ENCODE measurements at places on chromosomes 3 and 15.

DNA sequence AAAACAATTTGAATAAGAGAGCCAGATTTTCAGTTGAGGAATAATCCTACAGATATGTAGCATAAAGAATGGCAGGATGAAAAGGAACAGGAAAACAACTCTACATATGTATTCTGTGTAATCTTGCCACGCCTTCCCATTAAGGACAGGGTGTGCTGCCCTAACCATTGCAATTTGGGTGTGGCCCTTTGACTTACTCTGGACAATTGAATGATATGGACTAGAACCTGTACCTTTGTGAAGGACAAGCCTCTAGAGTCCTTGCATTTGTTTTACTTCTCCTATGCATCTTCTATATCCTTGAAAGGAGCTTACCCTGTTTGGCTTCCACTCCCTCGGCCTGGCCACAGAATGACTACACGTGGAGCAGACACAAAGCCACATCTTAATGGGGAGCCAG, 1261.6 kb upstream of the GBE1 start:
- DNase-seq = no peak

- DNase-seq = no peak
Observed at GRCh38 chr15:48720646-48721045, 75.1 kb upstream of the FBN1 start.

GRCh38 chr3:144429719-144430121, 458.1 kb downstream of the DIPK2A start:
- DNase-seq = no peak

DNA sequence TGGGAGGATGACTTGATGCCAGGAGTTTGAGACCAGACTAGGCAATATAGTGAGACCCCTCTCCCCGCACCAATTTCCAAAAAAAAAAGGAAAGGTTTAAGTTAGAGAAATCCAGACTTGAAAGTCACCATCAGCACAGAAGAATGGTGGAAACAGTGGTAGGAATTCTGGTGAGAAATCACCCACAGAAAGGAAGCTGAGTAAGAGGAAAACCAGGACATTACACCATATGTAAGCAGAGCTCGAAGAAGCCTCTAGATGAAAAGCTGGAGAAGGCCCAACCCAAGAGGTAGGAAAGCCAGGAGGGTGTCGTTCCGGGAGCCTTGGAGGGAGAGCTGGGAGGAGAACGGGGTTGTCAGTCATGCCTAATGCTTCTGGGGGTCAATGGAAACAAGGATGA, 40.5 kb downstream of the RASGRP1 start:
- no peak for DNase-seq

GRCh38 chr15:70406617-70407335, 309.1 kb upstream of the TLE3 start:
- no peak for DNase-seq

- DNase-seq = no peak
Observed at GRCh38 chr3:78140866-78141265, 1101.0 kb downstream of the ROBO2 start.

DNA sequence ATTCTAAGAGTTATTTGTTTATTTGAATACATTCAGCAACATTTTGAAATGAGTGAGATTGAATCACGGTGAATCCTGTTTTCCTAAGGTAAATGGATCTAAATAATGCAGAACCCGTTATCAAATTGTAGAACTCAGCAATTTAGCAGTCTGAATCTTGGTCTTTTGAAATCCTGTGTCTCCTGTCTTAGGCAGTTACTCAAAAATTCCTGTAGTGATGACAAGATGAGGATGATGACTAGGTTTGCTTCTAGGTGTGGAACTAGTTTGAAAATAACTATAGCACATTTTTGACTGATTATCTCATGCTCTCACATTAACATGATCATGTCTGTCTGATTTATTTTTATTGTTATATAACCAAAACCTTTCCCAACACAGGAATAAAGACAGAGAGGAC, 115.0 kb downstream of the RAP2B start:
- DNase-seq = no peak

DNA sequence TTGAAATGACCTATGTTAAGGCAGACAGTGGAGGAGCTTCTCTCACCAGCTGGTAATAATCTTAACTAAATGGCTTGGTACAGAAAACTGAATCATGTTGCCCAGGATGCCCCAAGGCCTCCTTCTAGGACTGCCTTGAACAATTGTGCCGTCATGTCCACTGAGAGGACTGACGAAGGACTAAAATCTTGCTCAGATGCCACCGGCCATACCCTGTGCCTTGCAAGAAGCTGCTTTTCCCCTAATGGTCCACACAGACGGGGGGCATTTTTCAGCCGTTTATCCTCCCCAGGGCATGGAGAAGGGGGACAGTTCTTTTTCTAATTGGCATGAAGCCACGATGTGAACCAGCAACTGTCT, 1.8 kb upstream of the CP start:
- DNase-seq = no peak

DNA sequence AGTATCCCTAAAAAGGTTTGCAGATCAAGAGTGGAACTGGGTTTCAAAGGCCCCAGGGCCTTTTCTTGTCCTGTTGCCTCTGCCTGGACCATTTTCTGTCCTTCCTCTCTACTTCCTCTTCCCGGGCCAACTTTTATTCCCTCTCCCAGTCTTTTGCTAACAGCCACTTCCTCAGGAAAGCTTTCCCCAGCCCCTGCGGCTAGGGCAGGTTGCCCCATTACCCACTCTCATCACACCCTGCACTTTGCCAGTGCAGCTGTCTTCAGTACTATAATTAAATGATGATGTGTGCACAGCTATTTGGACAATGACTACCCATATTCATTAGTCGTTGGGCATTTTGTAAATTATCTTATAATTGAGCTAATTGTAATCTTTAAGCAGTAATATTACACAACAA, 150.5 kb upstream of the THBS1 start:
- DNase-seq = no peak

DNA sequence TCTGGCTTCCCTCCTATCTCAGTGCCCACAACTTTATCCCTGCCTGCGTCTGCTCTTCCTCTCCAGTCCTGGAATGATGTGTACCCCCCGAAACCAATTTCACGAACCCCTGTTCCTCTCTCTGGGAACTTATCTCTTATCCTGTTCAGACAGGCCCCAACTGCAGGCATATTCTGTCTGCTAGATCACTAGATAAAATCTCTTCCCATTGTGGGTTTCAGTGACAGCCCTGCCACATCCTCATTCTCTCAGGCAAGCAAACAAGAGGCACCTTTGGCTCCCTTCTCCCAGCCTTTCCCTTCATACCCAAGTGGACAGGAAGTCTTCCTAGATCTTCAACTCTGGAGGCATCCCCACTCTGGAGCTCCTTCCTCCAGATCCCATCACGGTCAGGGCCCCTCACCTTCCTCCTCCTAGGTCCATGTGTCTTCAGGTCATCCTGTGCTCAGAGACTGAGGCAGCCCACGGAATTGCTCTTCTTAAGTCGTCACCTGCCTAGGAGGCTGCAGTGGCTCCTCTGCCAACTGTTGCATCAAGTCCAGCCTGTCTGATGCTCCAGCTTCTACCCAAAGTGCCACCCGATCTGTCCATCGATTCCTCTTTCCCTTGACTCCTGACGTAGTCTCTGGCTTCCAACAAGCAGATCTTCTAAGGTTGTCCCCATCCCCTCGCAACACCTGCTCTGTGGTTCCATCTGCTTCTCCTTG, 190.8 kb downstream of the SLCO3A1 start:
- no peak for DNase-seq

GRCh38 chr3:53253707-53254508, 1.9 kb downstream of the TKT start:
- no peak for DNase-seq

DNA sequence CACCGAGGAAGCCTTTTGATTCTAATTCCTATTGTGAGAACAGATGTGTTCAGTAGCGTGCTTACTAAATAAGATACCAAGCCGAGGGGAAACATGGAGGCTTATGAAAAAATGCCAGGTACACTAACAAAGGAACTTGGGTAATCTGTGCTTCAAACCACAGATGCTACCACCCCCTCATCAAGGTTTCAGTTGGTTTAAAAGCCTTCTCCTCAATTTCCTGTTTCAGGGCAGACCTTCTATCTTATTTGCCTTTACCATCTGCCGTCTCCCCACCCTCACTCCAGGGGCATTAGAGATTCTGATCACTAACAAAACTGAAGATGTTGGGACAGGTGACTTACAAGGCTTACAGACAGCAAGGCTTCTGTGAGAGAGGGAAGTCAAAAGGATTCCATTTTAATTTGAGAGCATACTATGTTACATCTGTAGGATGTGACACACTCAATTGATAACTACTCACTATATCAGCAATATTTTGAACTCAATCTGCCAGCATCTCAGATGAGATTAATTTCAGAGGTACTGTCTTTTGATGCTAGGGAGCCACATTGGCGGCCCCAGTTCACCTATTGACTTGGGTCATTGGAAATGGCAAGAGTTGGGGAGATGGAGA, 60.6 kb upstream of the PLCL2 start:
- no peak for DNase-seq

DNA sequence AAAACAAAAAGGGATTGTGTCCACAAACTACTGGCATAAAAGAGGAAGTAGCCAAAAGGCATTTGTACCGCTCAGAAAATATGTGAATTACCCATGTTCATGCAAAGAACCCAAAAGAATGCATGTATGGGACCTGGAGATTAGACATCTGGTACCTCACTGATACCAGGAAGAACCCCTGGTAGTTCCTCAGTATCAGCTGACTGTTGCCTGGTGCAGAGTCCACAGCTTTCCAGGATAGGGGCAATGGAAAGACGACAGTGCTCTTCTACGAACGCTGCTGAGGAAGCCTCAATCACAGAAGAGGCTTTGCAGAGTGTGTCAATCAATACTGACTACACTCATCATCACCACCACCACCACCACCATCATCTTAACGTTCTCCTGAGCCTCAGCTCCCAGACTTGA, 63.3 kb downstream of the ATP8B4 start:
- no peak for DNase-seq

- no peak for DNase-seq
Observed at GRCh38 chr3:46923559-46924350, 46.2 kb downstream of the PTH1R start.

DNA sequence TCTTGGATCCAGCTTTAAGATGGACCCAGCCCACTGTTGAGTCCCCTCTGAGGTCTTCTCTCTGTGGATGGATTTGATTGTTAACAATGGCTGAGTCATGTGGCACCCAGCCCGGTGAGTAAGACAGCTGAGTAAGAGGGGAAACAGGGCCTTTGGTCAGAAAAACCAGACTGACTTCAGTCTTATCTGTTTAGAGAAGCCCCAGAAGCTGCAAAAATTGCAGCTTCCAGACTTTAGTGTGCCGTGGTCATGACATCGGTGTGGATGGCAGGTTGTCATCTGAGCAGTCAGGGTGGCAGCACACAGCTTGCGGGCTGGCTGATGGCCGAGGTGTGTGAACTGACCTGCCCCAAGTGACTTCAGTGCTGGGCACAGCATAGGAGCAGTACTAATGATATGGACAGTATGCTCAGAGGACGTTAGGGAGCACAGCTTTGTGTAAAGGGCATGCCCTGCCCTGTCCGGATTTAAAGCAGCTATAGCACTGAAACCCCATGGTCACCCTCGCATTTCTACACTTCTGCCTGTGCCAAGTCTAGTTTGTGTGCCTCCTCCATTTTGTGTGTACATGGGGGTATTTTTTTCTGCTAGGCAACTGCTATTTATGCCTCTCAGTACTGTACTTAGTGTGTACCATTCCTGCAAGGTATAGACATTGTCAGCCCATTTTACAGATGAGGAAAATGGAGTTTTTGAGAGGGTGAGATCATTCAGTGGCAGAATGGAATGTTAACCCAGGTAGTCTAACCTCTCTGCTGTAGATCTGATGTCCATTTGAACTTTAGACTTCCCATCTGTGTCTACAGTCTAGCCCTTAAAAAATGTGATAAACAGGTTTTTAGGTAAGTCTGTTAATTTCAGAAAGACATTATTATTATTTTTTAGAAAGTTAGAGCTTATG, 44.4 kb downstream of the FLNB start:
- no peak for DNase-seq

- DNase-seq = no peak
Observed at GRCh38 chr3:2847062-2847841, 262.9 kb downstream of the IL5RA start.

DNA sequence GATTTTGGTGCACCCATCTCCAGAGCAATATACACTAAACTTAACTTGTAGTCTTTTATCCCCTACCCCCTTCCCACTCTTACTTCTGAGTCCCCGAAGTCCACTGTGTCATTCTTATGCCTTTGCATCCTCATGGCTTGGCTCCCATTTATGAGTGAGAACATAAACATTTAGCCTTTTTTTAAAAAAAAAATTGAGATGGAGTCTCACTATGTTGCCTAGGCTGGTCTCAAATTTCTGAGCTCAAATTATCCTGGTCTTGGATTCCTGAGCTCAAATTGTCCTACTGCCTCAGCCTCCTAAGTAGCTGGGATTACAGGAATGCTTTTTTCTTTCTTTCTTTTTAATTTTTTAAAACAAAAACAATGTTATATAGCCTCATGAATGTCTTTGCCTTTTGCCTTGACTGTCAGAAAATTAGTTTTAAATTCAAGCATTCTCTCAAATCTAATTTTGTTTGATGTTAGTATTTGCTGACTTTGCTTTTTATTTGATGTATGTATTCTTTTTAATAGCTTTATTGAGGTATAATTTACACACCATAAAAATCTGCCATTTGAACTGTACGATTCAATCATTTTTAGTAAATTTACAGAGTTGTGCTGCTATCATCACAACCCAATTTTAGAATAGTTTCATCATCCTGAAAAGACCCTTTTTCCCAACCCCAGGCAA, 46.9 kb downstream of the NFKBIZ start:
- DNase-seq = no peak

DNA sequence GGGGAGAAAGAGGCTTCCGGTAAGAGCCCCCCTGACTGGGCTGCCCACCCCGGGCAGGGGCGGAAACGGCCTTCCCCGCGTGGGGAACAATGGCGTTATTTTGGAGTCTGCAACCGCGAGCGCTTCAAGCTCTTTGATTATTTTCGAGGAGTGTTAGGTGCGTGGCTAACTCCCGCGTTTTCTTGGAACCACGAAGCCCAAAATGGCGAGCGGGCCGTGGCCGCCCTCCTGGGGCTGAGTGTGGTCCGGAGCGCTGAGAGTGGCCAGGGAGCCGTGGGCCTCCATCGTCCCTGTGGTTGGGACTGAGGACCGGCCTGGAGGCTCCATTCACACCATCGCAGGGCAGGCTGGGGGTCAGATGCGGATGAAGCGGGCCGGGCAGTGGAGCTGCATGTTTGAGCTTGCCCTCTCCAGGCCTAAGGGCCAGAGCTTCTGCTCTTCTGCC, 44.6 kb upstream of the POLG start:
- DNase-seq = no peak

- no peak for DNase-seq
Observed at GRCh38 chr3:12313519-12313918, 24.6 kb downstream of the PPARG start.

DNA sequence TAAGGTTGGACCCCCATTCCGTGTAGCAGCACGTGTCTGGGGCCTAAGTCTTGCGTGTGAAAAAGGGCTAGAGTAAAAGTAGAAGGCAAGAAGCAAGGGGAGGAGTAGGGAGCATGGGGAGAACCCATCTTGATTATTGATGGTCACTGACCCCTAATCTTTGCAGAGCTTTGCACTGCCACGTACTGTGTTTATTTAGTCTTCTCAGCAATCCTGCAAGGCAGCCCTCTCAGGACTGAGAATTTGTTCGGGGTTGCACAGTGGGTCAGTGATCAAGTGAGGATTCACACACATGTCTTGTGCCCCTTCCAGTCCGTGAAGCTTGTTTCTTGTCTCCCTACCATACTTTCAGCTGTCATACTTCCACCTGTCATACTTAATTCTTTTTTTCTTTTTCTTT, 7.2 kb downstream of the SEMA4B start:
- DNase-seq = no peak

All from activated T-cell treated with anti-CD3 and anti-CD28 coated beads for 4 hours (primary cell).